Testis (tissue), 5 donors: ENCODE measurements at places on chromosomes 13 and 19.

DNA sequence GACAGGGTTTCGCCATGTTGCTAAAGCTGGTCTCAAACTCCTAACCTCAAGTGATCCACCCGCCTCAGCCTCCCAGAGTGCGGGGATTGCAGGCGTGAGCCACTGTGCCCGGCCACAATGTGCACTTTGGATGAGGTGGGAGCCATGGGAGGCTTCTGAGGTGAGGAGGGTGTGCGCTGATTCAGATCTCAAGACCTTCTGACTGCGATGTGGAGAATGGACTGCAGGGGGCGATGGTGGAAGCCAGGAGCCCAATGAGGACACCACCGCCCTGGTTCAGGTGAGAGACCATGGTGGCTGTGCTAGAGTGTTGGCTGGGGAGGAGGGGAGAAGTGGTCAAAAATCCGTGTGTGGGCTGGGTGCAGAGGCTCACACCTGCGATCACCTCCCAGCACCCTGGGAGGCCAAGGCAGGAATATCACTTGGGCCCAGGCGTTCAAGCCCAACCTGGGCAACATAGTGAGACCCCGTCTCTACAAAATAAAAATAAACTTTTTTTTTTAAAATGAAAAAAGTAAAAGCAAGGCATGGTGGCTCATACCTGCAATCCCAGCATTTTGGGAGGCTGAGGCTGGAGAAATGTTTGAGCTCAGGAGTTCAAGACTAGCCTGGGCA, 5.6 kb downstream of the INAFM1 start:
- peak; percentile 40 for DNase-seq

DNA sequence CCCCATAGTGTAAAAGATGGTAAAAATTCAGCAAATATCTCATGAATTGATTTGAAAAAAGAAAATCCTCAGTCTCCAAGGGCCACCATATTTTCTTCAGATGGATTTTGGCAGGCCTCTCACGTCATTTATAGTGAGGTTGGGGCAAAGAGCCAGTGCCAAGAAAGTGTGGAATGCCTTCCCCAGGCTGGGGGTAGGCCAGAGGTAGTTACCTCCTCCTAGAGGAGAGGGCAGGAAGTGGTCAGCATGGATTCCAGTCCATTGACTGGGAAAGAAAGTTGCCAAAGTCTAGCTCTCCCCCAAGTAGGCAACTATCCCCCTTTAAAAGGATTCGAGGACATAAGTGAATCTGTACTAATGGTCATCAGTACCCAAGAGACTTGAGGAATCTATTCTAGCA, 68.4 kb upstream of the KCTD4 start:
- DNase-seq: no peak

DNA sequence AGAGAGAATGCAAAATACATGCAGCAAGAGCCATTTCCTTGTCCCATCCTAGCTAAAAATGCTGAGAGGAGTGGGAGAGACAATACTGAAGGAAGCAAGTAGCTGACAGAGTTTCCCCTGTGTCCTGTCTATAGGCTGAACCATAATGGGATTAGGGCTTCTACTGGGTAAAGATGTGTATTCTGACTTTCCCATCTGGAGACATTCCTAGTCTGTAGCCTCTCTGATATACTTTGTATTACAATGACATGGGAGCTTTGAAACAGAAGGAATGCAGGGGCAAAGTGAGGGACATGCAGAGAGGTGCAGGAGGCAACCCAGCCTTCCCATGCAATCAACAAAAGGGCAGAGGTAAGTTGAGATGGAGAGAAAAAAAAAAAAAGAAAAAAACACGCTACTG, 10.5 kb upstream of the GPC6 start:
- DNase-seq: no peak

DNA sequence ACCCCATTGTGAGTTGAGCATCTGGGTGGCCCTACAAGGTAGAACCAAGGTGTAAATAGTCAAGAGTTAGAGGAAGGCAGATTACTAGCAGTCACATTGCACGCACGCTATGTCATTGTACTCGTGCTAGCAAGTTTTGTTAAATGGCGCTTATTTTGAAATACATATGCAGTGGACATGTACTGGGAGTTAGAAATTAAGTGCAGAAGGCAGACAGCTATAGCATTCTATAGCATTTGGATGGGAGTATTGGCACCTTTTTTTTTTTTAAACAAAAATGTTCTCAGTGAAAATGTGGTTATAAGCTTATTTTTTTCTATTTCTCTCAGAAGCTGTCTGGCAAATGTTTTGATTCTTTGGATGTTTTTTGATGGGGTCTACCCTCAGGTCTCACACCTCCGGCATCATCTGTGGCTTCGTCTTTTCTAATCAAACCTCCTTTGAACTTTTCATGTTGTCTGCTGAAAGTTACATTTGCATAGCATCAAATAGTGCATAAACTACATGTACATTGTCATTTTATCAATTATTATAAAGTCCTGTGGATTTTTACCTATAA, 68.1 kb downstream of the ARHGEF7 start:
- no peak for DNase-seq

DNA sequence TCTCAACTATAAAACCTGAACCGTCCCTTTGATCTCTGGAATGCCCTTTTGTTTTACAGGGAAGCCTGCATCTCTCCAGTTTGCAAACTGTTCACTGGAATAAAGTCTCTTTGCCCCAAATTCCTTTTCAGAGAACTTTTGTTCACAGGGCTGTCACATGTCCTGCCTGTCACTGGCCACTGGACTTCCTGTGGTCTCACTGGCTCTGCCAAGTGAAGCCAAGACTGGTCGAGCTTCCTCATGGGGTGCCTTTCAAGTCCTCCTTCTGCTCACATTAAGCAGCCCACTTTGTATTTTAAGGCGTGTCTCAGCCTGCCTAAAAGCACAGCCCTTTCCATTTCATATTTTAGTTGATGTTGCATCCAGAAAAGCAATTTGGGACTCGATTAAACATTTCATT, 215.7 kb downstream of the KATNAL1 start:
- DNase-seq: no peak

GRCh38 chr19:1154731-1155351, 19.2 kb downstream of the SBNO2 start:
- peak; percentile 84 for DNase-seq

- DNase-seq: peak; percentile 46
Observed at GRCh38 chr19:10001899-10002298, 8.4 kb downstream of the COL5A3 start.

- no peak for DNase-seq
Observed at GRCh38 chr13:112073245-112074138, 6.5 kb downstream of the SOX1 start.

- DNase-seq: no peak
Observed at GRCh38 chr13:54733639-54734038, 1705.0 kb downstream of the OLFM4 start.

DNA sequence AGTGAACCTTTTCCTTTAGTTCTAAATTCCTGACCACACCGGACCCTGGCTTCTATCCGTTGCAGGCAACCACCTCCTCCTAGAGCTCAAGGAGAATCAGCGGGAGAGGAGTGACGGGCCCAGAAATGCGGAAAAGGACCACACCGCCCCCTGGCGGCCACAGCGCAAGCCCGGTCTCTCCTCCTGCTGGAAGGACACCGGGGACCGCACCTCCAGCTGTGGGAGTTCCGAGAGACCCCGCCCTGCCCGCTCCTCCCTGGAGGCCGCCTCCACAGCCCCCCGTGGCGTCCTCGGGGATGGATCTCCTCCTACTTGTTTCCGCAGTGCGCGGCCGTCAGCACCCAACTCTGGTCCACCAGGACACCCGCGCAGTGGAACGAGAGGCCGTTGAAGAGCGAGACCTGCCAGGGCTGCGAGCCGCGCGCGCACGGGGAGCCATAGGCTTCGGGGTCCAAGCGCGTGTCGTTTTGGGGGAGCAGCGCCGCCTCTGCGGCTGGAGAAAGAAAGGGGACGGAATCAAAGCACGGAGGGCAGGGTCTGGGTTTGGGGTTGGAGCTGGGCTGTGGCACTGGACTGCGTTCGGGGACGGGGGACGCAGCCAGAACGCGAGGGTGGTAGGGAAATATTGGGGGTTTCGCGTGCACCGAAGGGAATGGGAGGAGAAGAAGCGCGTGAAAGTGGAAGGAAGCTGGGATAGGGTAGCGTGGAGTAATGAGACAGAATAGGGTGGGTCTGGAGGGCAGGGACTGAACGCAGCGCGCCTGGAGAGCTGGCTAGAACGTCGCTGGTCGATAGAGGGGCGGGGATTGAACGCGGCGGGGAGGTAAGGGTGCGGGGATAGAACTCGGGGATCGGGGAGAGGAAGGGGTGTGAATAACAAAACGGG, 2.5 kb downstream of the KLK10 start:
- peak; percentile 87 for DNase-seq

DNA sequence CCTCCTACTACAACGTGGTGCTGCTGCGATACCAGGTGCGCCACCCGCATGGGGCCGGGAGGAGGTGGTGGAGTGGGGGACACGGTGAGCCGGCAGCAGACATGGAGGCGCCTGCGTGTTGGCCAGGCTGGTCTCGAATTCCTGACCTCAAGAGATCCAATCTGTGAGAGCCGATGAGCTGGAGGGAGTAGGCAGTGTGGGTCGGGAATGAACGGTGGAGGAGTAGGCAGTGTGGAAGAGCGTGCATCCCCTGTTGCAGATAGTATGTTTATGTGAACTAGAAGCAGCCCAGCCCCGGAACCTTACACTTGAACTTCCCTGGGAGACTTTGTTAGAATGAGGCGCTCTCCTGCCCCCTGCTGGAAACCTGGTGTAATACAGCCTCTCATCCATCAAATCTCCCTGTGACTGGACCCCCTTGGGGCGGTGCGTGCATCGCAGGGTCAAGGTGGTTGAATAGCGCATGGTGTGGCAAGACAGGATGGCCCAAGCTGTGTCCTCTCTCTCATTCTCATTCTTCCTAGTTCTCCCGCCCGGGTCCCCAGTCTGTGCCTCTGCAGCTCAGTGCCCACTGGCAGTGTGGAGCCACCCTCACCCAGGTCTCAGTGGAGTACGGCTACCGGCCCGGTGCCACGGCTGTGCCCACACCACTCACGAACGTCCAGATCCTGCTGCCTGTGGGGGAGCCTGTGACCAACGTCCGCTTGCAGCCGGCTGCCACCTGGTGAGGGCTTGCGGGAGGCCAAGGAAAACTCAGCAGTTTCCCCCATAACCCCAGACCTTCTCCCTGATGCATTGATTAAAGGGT, 10.5 kb upstream of the B3GNT3 start:
- DNase-seq: peak; percentile 83

DNA sequence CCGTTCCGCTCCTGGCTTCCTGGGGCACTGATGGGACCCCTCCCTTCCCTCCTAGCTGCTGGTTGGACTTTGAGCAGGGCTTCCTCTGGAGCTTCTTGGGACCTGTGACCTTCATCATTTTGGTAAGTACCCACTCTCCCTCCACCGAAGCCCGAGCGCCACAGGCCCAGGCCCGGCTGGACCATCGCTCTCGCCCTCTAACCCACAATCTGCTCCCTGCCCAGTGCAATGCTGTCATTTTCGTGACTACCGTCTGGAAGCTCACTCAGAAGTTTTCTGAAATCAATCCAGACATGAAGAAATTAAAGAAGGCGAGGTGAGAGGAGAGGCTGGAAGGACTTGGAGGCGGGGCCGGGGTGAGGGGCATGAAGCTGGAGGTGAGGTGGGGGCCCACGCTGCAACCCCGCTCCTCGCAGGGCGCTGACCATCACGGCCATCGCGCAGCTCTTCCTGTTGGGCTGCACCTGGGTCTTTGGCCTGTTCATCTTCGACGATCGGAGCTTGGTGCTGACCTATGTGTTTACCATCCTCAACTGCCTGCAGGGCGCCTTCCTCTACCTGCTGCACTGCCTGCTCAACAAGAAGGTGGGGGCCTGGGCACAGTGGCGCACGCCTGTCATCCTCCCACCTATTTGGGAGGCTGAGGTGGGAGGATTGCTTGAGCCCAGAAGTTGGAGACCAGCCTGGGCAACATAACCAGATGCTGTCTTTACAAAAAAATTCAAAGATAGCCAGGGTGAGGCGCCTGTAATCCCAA, 12.3 kb downstream of the DDX39A start:
- no peak for DNase-seq

- no peak for DNase-seq
Observed at GRCh38 chr13:91141543-91142061, 205.9 kb upstream of the MIR17HG start.

DNA sequence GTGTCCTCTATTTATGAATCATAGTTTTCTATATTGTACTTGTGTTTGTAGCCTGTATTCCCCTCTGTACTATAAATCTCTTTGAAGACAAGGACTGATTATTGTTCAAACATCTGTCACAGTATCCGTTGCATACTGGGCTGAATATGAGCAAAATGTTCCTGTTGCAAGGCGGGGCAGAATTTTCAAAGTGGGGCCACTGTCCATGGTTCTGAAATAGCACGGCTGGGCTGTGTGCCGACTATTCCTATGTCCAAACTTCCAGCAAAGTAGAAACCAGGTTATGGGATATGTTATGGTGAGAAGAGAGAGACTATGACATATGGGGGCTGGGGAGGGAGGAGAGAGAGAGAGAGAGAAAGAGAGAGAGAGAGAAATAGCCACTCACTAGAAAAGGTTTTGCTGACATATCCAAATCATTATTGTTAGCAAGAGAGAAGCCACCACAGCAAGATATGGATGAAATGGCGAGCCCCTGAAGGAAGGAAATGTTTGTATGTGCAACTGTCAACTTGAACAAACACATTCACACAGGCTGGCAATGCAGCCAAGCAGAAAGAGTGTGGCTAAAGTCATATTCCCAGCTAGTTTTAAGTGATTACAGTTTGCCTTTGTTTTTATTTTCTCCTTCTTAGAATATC, 107.0 kb upstream of the GPR12 start:
- peak; percentile 49 for DNase-seq

- DNase-seq: no peak
Observed at GRCh38 chr19:45118106-45118505, 25.1 kb downstream of the PPP1R37 start.

DNA sequence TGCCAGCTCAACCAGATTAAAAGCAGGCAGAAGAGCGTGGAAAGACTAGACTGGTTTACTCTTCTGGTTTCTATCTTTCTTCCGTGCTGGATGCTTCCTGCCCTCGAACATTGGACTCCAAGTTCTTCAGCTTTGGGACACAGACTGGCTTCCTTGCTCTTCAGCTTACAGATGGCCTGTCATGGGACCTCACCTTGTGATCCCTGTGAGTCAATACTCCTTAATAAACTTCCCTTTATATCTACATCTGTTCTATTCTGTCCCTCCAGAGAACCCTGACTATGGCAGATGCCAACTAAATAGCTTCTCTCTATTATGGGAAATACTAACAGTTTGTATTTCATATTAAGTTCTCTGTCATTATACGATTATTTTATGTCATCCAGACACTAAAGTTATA, 609.1 kb downstream of the LMO7 start:
- DNase-seq: no peak

GRCh38 chr19:2796659-2797266, 11.5 kb downstream of the THOP1 start:
- DNase-seq: no peak

DNA sequence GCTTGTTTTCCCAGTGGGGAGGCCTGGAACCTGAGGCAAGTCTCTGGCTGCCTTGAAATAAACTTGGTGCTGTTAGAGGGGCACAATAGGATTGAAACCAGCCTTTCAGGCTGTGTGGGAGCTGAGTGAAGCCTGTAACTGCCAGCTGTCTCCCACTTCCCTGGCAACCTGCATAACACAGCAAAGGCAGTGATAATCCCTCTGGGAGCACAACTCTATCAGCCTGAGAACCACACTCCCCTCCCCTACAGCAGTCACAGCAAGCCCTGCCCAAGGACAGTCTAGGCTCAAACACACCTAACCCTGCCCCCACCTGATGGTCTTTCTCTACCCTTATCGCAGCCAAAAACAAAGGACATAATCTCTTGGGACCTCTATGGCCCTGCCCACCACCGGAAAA, 683.8 kb upstream of the ATXN8OS start:
- DNase-seq: no peak
